T1000 (cell line): ENCODE measurements at places on chromosomes 7 and 10.

- no peak for DNase-seq
These were observed 87.7 kb upstream of the PDK4 start for GRCh38 chr7:95684037-95684436.

- DNase-seq = no peak
These were observed 164.0 kb downstream of the SLC25A13 start for GRCh38 chr7:96157856-96158255.

GRCh38 chr7:72219500-72219899 lies 192.6 kb downstream of the CALN1 start:
- no peak for DNase-seq

GRCh38 chr10:74194999-74195398 lies 44.0 kb downstream of the ADK start:
- no peak for DNase-seq

DNA sequence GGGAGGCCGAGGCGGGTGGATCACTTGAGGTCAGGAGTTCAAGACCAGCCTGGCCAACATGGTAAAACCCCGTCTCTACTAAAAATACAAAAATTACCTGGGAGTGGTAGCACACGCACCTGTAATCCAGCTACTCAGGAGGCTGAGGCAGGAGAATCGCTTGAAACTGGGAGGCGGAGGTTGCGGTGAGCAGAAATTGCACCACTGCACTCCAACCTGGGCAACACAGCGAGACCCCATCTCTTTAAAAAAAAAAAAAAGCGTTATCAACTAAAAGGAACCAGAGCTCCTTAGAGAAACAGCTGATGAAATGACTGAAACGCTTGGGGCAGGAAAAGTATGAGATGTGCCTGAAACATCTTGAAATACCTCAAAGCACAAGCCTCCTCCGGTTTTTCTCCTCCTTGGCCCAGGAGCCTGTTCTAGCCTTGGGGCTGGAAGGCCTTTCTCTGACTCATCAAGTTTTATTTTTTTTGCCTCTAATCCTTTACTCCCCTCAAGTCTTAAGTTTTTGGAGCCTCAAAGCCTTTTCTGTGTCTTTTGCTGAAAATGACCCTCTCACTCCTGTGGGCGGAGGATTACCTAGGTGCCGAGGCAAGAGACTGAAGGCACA lies 2.6 kb upstream of the METTL27 start:
- DNase-seq = no peak

DNA sequence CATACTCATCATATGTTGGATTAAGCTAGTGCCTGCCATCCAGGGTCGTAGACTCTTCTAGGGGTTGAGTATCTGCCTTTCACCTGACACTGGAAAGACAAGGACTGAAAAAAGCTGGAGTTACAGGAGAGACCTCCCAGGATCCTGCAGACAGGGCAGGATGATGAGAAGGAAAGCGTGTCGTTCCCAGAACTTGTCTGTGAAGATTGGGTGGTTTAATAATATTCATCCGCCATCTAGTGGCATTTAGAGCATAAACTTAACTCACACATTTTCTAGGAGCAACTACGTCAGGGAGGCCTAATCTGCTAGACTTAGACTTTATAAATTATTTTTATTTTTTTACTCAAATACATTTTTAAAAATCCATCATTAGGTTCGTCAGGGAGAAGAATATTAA lies 59.6 kb downstream of the ADRB1 start:
- no peak for DNase-seq

DNA sequence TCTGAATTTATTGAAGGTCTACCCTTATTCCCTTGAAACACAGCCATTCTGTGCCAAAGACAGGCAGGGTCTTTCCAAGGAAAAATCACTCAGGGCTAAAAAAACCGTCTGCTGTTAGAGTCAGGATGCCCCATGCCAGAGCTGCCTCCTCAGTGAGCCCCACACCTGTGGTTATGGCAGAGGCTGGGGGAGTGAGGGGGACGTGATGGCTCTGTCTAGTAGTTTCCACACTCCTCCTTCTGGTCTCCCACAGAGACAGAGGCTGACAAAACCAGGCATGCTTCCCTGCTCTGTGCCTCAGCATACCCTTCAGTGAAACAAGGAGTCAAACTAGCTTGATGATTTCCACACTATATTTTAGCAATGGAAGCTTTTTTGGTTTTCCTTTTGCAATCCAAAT lies 112.0 kb upstream of the AGK start:
- DNase-seq = no peak

GRCh38 chr7:29045258-29046086 lies 87.3 kb upstream of the TRIL start:
- DNase-seq = no peak

DNA sequence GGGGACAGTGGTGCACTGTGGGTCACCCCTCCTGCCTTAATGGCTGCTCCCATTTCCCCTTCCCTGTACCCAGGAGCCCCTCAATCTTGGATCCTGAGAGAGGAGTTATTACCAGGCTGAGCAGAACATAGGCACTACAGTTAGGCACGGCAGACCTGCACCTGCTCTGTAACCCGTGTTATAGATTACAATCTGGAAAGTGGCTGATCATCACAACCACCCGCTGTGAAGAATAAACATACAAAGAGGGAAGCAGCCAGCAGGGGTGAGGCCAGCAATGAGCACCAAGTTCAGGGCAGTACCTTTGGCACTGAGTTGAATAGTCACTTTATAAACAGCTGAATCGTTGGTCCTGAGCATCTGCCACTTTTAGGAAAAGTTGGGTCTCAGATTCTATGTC lies 1.7 kb downstream of the CDHR1 start:
- no peak for DNase-seq

DNA sequence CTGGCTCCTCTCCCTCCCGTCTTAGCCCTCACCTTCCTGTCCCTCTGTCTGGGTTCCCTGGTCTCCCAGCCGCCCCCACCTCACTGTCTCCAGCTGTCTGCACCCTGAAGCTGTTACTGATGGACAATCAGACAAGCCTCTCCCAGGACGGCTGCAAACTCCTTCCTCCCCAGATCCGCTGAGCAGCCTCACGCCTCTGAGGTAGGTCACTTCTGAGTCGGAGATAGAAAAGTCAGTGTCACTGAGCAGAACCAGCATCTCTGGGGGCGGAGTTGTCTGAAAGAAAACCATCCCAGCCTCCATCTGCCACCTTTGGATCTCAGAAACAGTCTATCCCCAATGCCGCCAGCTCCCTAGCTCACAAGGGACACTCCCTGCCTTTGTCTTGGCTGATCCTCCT lies 27.4 kb downstream of the FAM241B start:
- no peak for DNase-seq

- peak; percentile 5 for DNase-seq
These were observed 108.5 kb upstream of the TMEM168 start for GRCh38 chr7:112898432-112899290.

DNA sequence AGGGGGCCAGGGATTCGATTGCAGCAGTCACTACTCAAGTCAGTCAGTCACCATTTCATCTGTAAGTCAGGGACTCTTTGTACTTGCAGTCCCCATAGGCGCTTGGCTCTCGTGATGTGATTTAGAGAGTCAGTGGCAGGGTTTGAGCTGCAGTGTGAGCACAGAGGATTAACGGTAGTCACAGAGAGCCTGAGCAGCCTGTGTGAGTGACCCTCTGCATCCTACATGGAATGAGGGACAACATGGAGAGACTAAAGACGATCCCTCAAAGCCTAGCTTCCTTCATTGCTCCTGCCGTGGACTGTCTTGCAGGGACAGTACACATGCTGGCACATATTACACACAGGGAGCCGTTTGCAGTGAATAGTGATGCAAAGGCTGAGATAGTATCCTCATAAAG lies 56.3 kb downstream of the PRPF18 start:
- DNase-seq = no peak

DNA sequence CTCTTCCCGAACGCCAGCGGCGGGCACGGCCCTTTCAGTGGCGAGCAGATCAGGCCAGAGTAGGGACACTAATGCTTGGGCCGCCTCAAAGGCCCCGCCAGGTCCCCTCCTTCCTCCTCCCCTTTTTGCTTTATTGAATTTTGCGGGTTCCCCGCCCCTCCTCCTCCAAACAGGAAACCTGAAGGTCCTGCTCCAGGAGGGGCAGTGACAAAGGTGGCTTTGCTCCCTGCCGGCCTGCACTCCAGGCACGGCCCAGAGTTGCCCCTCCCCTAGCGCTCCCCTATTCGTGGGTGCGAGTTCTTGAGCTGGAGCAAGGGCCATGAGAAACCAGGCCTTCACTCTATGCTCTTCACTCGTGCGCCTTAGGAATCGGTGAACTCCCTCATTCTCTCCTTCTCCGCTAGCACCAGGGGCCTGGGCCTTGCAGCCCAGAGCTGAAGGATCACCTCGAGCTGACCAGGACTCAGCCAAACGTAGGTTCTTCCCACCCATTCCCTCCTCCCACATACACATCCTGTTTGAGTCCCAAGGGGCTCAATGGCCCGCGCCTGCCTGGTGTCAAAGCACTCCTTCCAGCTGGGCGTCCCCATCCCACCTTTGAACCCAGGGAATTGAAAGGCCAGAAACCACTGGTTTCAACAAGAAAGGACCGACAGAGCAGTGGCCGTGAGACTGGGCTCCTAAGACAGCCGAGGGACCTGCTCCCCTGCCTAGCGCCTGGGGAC lies 619 bp upstream of the HOXA6 start:
- DNase-seq = no peak

GRCh38 chr10:70879207-70879606 lies 9.2 kb downstream of the PCBD1 start:
- no peak for DNase-seq

GRCh38 chr7:50851451-50851850 lies 68.8 kb upstream of the GRB10 start:
- DNase-seq = no peak

GRCh38 chr10:17512341-17513001 lies 58.1 kb upstream of the ST8SIA6 start:
- peak; percentile 74 for DNase-seq

DNA sequence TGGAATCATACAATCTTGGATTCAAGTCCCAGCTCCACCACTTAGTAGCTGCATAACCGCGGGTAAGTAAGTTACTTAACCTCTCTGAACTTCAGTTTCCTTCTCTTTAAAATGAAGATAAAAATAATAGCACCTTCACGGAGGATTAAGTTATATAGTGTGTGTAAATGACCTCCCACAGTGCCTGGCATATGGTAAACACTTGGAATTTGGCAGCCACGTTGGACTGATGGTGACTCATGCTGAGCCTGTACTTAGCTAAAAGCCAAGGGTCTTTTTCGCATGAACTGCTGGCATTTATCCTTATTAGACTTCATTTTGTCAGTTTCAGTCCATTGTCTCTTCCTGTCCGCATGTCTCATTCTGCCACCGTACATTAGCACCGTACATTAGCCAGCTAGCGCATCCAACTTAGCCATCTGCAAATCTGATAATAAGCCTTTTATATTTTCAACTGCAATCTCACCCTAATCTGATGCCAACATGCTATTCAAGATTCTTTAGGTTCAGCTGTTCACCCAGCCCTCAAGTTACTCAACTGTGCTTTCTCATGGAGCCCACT lies 11.2 kb downstream of the SLC13A4 start:
- no peak for DNase-seq

- DNase-seq = no peak
These were observed 89.7 kb upstream of the CSTF2T start for GRCh38 chr10:51789118-51789517.
